ENCODE measurements at places on chromosomes 11 and 22. TPM values are rescaled to one million over a fixed set of nuclear protein-coding genes. Genes with fewer than 3 reads are reported as not detected.

- DNase-seq: no peak
These were observed 61.8 kb upstream of the FAT3 start for GRCh38 chr11:92162776-92163175.

- no peak for DNase-seq
These were observed 50.6 kb upstream of the ACCSL start for GRCh38 chr11:43997022-43997660.

GRCh38 chr11:45968901-45969300, 46.4 kb downstream of the LARGE2 start:
- no peak for DNase-seq

DNA sequence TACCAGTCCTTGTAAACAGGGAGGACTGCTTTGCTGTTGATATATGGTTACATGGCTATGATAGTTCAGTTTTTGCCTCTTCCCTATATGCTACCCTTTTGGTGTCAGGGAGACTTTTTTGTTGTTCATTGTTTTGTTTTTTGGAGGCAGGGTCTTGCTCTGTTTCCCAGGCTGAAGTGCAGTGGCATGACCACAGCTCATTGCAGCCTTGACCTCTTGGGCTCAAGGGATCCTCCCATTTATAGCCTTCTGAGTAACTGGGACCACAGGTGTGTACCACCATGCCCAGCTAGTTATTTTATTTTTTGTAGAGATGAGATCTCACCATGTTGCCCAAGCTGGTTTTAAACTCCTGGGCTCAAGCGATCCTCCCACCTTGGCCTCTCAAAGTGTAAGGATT, 38.6 kb upstream of the SPTBN2 start:
- no peak for DNase-seq

DNA sequence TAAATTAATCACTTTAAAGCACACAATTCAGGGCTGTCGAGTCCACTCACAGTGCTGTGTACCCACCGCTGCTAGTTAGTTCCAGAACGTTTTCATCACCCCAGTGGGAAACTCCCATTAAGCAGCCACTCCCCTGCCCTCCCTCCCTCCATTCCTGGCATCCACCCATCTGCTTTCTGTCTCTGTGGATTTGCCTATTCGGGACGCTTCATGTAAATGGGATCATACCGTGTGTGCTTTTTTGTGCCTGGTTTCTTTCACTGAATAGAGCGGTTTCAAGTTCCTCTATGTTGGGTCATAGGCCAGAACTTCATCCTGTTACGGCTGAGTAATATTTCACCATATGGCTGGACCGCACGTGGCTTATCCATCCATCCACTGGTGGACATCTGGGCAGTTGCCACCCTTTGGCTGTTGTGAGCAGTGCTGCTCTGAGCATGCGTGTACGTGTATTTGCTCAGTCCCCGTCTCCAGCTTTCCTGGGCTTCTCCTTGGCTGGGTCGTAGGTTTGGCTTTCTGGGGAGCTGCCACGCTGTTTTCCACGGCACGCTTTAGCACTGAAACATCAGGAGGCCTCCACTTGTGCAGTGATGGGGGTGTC, 30.1 kb downstream of the ARHGAP8 start:
- DNase-seq: no peak

- DNase-seq: no peak
These were observed 66.5 kb upstream of the LIN7C start for GRCh38 chr11:27573024-27573423.

GRCh38 chr22:26806445-26807175, 149.2 kb downstream of the MIAT start:
- no peak for DNase-seq

Gene MS4A8
- not detected for total RNA-seq

Gene ASPHD2
- total RNA-seq: 1.2 TPM

Measured in upper lobe of right lung (tissue), 1 donor.